Hematopoietic multipotent progenitor cell treated with erythropoietin and hydrocortisone succinate and interleukin-3 and kit ligand, for 17 days (in vitro differentiated cells): ENCODE measurements at places on chromosomes 4 and X.

DNA sequence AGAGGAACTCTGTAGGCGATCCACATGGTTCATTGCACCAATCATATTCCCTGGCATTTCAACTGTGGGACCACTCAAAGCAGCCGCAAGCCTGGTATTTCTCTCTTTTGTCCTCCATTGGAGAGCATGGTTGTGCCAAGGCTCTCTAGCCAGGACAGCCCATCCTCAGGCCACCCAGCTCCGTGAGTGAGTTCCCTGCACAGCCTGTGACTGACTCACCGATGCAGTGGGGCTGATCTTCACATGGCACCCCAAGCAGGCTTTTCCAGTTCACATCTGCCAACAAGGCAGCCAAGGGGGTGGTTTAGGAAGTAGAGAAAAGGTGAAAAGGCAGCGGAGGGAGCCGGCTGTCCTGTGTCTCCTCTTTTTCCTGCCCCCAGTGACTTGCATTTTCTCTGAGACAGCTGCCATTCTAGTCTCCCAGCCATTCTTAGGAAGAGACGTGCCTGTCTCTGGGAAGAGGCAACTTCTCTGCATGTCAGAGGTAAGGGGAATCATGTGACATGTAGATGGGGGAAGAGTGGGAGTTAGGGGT, 69.2 kb downstream of the MID1IP1 start:
- no peak for DNase-seq

DNA sequence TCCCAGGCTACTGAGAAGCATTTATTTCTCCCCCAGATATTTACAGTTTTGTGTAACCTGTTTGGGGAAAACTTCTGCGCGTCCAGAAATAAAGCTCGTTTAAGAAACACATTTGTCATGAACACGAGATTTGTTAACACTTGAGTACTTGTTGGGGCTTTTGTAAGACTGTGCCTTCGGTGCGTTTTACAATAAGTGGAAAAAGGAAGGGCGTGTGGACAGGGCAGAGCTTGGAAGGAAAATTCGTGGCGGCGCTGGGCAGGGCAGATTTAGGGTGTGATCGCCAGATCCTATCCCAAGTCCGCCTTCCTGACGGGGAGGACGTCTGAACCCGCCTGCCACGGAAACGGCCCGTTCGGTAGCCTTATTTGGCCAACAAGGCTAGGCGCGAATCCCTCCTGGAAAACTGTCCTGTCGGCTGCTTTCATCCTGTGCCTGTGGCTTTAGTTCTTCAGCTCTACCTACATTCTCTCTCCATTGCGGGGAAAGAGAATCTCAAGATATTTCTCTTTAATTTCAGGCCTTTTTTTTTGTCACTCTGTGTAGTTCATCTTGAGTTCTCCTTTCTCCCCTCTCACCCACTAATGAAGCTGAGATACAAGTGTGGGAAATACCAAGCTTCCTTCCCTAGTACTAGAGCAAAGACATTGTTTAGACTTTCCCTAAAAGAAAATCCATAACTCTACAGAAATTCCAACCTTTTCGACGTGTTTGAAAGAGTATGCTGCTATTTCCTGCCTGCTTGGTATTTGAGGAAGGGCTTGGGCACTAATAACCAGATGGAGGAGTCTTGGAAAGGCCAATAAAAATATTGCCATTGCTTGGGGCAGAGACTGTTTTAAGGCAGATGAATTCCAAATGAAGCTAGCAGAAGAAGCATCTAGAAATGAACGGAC, 982 bp downstream of the PDLIM5 start:
- DNase-seq: peak; percentile 30

GRCh38 chrX:349196-349595, 30.6 kb upstream of the GTPBP6 start:
- no peak for DNase-seq

DNA sequence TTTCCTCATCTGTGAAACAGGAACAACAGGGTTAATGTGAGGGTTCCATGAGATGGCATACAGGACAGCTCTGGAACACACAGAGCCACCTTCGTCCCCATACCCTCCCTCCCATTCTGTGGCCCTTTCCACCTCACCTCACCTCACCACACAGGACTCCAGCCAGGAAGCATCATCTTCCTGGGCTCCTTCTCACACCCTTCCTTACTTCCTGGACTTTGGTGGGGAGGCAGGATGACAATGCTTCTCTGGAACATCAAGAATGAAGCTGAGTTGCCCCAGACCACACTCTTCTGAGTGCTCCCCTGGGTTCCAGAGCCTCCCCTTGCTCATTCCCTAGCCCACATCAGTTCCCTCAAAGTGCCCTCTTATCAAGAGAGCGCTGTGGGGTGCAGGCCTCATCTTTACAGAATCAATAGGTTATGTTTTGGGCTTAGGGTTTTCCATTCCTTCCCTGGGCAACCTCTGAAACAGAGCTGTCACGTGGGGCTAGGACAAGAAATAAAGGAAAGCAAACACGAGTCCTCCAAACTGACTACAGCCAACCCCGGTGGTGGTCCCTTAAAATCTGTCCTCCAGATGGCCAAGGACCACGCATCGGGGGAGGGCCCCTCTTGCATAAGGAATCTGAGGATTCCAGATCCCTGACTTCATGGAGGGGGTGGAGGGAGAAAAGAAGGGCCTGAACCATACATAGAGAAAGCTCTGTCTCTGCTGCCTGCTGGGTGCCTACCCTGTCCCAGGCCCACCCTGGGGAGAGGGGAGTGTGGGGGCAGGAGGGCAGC, 74.4 kb upstream of the ATP6AP2 start:
- DNase-seq: no peak

DNA sequence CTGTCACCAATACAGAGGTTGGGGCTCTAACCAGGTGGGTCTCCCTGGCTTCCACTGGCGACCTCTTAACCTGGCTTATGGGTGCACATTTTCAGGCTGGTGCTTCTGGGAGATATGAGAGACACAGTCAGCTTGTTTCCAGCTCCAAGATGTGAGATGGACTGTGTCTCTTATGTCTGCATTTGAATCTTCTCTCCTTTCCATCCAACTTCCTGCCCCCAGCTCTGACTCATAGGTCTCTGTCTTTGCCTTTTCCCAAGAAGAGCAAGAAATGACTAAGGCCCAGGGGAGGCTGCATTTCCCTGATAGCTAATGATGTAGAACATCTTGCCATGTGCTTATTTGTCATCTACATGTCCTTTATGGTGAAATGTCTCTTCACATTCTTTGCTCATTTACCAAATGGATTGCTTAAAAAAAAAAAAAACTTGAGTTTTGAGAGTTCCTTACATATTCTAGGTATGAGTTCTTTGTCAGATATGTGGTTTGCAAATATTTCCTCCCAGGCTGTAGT, 3.2 kb upstream of the UXT start:
- no peak for DNase-seq

- DNase-seq: no peak
Measured at GRCh38 chr4:95304898-95305297, 243.9 kb downstream of the UNC5C start.

DNA sequence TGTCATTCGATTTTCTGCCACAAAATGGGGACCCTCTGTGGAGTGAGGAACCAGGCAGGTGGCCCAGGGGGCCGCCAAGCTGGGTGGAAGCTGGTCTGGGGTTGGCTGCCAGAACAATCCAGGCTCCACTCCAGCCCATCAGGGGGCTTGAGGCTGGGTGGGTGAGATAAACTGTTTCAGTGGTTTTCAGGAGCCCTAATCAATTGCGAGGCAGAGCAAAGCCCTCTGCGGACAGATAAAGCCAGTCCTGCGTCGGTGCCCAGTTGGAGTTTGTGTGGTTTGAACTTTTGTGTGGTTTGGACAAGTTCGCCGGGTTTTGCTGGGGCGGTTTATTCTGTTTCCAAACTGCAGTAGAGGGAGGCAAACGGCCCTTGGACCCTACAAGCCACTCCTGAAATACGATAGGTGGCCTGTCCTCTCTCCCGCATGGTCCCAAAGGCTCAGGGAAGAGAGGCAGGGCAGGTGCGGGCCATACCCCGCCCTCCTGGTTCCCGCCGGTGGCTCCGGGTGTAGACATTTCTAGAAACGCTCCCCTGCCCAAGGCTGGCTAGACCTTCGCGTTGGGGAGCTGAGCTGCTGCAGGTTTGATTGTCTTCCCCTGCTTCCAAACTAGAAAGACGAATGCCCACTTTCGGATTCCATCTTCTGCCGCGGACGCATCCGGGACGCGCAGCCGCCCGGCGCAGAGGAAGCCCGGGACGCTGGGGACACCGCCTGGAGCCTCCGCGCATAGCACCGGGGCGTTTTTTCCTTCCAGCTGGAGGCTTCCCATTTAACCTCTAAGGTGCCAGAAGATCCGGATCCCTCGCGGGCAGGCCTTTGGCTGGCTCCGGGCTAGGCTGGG, 169.0 kb upstream of the BCOR start:
- DNase-seq: peak; percentile 4

DNA sequence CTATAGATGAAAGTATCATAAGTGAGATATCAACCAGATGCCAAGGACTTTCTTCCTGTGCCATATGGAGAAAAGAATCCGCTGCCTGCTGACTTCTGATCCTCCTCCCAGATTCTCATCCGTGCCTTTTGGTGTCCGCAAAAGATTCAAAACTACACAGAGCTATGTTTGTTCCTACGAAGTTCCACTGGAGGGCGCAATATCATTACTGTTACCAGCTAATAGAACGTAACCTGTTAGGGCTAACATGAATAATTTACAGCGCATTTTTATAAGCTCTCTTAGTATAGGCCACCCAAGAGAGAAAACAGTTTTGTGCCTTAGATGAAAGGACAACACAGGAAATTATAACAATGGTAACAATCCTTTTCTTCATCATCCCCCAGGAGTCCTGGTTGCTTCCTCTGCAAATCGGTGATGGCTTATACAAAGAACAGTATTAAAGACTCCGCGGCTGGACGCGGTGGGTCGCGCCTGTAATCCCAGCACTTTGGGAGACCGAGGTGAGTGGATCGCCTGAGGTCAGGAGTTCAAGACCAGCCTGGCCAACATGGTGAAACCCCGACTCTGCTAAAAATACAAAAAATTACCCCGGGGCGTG, 22.8 kb upstream of the CENPVL3 start:
- no peak for DNase-seq

DNA sequence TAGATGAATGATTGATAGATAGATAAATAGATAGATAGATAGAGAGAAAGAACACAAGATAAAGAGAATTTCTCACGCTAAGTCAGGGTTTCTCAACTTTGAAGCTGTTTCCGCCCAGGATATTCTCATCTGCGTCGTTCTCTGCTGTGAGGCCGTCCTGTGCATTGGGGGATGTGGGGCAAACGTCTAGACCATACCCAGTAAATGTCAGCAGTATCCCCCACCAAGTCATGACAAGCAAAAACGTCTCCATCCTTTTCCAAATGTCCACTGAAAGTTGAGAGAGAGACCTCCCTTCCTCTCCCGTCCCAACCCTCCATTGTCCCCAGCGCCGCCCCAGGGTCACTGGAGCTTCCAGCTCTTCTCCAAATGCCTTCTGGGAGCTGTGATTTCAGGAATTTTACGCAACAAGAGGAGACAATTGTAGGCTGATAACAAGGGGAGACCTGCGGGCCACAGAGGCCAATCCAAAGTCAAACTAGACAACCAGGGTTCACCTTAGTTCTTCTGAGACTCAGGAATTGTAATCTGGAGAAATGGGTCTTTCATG, 8.9 kb upstream of the CRLF2 start:
- DNase-seq: no peak

DNA sequence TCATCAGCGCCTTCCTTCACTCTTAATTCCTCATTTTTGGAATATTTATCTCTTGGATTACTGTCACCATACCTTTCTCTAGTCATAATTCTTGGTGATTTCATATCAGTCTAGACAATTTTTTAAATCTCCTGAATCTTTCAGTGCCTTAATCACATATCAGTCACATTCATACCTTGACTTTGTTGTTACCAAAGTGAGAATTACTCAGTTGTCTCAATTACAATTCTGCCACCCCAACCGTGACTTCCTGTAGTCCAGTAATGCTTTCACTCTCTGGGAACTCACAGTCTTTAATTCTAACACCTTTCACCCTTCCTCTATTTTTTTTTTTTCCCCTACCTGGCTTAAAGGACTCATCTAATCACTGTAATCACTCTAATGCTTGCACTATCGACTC, 1275.3 kb upstream of the TENM3 start:
- DNase-seq: no peak

GRCh38 chr4:78592088-78592783, 40.7 kb downstream of the ANXA3 start:
- peak; percentile 68 for DNase-seq

- DNase-seq: no peak
Measured at GRCh38 chr4:61195101-61195500, 5.0 kb upstream of the ADGRL3 start.
